Stimulated activated CD4-positive, alpha-beta T cell treated with anti-CD3 and anti-CD28 coated beads, TNF-alpha, amount 100 ng/mL, for 1 hour (primary cell): ENCODE measurements at places on chromosomes 5 and 9.

DNA sequence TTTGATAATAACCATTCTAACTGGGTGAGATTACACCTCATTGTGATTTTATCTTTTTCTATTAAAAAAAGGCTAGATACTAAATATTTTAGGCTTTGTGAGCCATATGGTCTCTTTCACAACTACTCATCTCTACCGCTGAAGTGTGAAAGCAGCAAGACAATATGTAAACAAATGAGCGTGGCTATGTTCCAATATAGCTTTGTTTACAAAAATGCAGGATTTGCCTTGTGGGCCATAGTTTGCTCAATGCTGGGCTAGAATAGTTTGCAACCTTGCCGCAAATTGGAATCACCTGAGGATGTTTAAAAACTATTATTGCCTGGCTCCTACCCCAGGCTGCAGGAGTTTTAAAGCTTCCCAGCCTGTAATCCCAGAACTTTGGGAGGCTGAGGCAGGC, 10.2 kb upstream of the GPR150 start:
- no peak for DNase-seq

GRCh38 chr5:116861097-116861496, 286.5 kb upstream of the SEMA6A start:
- DNase-seq: no peak

DNA sequence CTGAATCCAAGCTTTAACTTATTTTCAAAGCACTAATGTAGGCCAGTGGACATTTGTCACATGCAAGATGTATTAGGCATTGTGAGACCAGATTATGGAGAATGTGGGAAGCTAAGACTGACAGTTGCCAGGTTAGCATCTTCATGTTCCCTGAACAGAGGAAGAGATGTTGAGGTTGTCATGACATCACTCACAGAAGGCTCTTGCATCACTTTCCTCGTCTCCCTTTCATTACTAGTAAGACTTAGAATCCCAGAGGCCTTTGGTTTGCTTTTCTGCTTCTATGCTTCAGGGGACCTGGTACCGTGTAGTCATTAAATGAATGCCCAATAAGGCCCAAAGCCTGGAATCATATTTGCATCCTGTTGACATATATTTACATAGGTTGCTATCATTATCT, 76.4 kb upstream of the RPS23 start:
- no peak for DNase-seq

GRCh38 chr9:85339338-85339737, 402.4 kb downstream of the AGTPBP1 start:
- no peak for DNase-seq

DNA sequence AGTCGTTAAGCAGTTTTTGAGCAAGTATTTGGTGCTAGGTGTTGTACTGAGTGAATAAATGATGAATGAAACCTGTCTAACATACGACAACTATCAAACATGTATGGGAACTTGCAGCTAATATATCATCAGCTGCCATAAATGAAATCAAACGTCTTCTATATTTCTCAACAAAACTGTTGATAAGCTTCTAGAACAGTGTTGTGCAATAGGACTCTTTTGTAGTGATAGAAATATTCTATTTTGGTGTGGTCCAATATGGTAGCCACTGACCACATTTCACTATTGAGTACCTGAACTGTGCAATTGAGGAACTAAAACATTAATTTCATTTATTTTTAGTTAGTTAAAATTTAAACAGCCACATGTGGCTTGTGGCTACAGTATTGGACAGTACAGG, 16.3 kb upstream of the FYB1 start:
- DNase-seq: no peak

GRCh38 chr5:139817362-139817761, 21.8 kb downstream of the PSD2 start:
- DNase-seq: no peak

- DNase-seq: no peak
Measured at GRCh38 chr5:31182136-31182535, 11.3 kb upstream of the CDH6 start.
